ENCODE measurements at places on chromosomes 2 and 18. TPM values are rescaled to one million over a fixed set of nuclear protein-coding genes. Genes with fewer than 3 reads are reported as not detected.

The CPLX4 gene
- not detected for total RNA-seq

The PARD3B gene
- total RNA-seq = 14.7 TPM

The RSAD2 gene
- total RNA-seq = 3.3 TPM

The TRABD2A gene
- total RNA-seq = 10.3 TPM

The RESP18 gene
- total RNA-seq = not detected

The CXCR2 gene
- total RNA-seq = not detected

The RAB6C gene
- total RNA-seq = 2.4 TPM

The MAPK4 gene
- 10.6 TPM for total RNA-seq

The TMX3 gene
- 37.1 TPM for total RNA-seq

The SAG gene
- 0.45 TPM for total RNA-seq

The RTP5 gene
- 0.28 TPM for total RNA-seq

The IL36A gene
- total RNA-seq = not detected

The ZNF519 gene
- 2.6 TPM for total RNA-seq

The CRACDL gene
- 4.1 TPM for total RNA-seq

The LIMS3 gene
- 6.3 TPM for total RNA-seq

The USP40 gene
- total RNA-seq = 45.1 TPM

The GALNT14 gene
- total RNA-seq = 15.5 TPM

The SPATA3 gene
- total RNA-seq = not detected

The AQP12B gene
- total RNA-seq = not detected

The MATN3 gene
- 2.9 TPM for total RNA-seq

The ASPRV1 gene
- total RNA-seq = 2.6 TPM

The LAMA1 gene
- total RNA-seq = 59.6 TPM

The SLC4A5 gene
- 65.9 TPM for total RNA-seq
